CD4-positive, alpha-beta T cell (primary cell): ENCODE measurements at places on chromosomes 6 and 20. TPM values are rescaled to one million over a fixed set of nuclear protein-coding genes. Genes with fewer than 3 reads are reported as not detected.

DNA sequence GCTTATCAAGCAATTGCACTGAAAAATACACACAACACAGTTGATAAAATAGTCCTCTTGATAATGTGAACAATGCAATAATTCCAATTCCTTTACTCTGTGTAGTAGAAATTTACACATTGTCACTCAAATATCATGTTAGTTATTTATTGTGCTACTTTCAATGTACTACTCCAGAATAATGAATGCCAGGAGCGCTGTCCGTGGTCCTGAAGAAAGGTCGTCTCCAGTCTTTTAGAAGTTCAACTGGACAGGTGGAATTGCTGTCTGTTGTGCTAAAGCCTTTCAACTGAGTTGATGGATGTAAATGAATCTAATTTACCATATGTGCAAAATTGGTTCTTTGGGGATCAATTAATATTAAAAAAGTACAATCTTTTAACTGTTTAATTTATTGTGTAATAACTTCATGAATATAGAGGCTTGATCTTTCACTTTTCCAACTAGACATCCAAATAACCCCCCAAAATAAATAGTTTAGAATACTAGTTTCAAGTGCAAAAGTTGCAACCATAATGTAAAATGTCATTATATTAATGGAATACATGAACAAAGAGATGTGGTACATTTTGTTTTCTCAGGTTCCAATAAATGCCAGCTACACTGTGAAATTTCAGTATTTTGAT, 3.2 kb downstream of the GRIK2 start:
- peak; percentile 5 for DNase-seq

- no peak for DNase-seq
Observed at GRCh38 chr20:13002251-13002650, 6.5 kb upstream of the SPTLC3 start.

Gene ELOVL2
- total RNA-seq, result not detected

Gene ADGB
- total RNA-seq, result not detected

DNA sequence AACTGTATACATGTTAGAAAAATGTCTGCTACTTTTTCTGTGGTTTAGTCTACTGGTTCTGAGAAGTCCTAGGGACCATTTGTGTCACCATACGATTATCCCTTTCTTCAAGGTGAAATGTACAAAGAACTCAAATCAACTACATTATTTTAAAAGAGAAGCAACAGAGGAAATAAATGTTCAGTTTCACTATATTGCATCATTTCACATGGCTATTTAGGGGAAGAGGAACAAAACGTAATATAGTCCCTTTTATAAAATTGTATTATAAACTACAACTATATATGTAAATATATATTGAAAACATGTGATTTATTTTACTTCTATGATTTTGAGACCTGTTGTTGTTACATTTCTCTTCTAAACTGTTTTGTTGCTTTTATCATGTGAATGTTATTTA, 1308.0 kb downstream of the EPHA7 start:
- DNase-seq, result no peak

Gene GMNN
- total RNA-seq, result 10.1 TPM

- DNase-seq, result no peak
Observed at GRCh38 chr20:1209447-1210387, 6.5 kb downstream of the C20orf202 start.

Gene DDO
- not detected for total RNA-seq

Gene FNDC1
- total RNA-seq, result not detected

- DNase-seq, result no peak
Observed at GRCh38 chr20:23641936-23642751, 4.4 kb upstream of the CST3 start.

- DNase-seq, result no peak
Observed at GRCh38 chr6:34697904-34698559, 1.5 kb upstream of the ILRUN start.

Gene DACT2
- not detected for total RNA-seq

Gene PLCB4
- total RNA-seq, result not detected

DNA sequence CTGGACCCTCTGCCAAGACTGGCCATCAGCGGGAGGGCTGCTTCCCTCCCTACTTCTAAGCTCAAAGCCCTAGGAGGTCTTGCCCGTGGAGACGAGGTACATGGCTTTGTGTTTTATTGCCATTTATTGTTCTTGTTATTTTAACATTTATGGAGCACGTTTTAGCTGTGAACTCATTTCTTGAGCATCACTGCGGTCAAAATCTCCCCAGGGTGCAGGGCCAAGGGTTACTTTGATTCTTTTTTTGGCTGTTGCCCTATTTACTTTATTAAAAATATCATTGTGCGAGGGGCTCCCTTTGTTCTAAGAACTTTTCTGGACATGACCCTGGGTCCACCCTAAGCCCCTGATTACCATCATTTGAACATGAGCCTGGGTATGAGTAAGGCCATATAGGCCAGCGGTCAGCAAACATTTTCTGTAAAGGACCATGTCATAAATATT, 51.6 kb downstream of the EYA2 start:
- no peak for DNase-seq

GRCh38 chr20:10781526-10781925, 107.7 kb upstream of the JAG1 start:
- no peak for DNase-seq

Gene TULP1
- not detected for total RNA-seq

Gene FNDC11
- 1.7 TPM for total RNA-seq

DNA sequence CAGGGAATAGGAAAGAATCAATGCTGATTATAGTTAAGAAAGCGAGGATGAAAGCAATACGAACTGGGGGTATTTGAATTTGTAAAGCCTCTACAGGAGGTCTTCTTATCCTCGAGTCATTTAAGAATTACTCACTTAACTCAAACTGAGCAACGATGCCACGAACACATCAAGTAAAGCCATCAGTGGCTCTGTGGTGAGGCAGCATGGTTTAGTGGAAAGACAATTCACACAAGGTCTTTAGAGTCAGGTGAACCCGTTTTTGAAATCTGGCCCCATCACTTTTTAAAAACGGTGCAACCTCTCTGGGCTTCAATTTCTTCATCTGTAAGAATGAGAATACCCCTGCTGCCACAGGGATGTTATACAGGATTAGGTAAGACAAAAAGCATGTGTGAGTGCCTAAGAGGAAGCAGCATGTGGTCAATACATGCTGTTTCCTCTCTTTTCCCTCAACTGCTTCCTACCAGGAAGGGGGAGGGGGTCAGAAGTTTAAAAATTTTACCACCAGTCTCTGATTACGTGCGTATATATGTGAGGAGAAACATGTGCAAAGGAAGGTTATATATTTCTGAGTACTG, 162.0 kb downstream of the BTBD9 start:
- DNase-seq, result no peak

DNA sequence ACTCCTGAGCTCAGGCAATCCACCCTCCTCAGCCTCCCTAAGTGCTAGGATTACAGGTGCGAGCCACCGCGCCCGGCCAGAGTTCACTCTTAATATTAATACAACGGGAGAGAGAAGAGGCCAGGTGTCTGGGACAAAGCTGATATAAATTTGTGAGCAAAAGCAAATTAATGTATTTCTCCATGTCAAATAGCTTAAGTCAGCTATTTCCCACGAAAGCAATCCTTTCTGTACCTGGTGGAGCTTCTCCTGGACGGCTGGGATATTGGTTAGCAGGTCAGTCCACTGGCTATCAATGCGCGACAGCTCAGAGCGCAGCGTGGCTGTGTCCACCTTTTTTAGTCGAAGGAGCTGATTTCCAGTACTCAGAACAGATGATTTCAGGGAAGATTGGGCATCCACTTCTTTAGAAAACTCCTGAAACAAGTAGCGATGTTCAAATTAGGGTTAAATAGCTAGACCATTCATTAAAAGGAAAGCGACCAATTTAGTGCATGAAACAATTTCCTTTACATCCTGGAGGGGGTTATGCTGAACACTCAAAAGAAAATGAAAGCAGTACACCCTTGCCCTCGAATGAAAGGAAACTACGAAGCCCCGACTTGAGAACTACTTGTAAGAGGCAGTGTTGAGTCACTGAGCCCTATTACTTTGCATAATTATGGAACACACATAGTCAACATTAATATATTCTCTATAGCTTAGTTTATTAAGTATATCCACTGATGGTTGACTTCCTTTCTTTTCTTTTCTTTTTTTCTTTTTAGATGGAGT, 403.4 kb downstream of the SYNE1 start:
- no peak for DNase-seq

DNA sequence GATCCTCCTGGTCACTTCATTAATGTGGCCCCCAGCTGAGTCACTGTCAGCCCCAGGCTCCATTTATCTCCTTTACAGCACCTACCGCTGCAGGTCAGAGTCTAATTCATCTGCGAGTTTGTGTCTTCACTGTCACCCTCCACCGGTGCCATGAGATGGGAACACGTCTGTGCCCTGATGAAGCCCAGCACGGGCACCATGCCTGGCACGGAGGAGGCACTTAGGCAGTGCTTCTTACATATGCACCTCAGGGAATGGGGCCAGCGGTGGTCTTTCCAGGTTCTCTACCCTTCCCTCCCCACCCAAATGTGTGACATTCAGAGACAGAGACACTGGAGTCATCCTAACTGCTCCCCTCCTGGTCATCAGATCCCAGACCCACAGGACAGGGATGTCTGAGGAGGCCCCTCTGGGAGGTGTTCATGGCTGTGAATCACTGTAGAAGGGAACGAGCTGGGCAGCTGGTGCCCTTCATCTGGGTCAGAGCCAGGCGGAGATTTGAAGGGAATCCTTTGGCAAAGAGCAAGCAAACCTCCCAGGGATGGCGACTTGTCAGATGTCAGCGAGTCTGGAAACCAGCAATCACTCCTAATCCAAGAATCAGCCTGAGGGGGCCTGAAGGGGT, 364.6 kb downstream of the PREX1 start:
- DNase-seq, result no peak

Gene TOMM34
- total RNA-seq, result 5.9 TPM

Gene PMEPA1
- total RNA-seq, result 15.7 TPM

GRCh38 chr20:848193-848592, 14.7 kb downstream of the FAM110A start:
- DNase-seq, result no peak

DNA sequence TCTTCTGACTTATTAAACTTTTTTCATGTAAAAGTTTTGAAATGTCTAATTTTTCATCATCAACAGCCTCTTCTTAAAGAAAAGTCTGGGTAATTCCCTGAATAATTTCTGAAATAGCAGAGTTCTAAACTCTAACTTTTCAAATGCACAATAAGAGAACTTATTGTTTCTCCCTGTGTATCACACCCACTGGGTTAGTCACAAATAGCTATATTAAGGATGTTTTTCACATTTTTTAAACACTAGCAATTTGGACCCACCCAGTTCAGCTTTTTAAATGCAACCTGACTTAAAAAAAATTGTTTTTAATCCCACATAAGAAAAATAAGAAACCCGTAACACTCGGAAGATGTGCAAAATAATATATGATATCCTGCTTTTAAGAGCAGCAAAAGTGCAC, 61.4 kb upstream of the UTRN start:
- no peak for DNase-seq

Gene RAB23
- total RNA-seq, result 0.45 TPM

Gene LY6G6C
- total RNA-seq, result not detected

- no peak for DNase-seq
Observed at GRCh38 chr20:7174554-7174953, 407.1 kb downstream of the BMP2 start.

Gene ZHX3
- total RNA-seq, result 7.6 TPM

GRCh38 chr6:12882761-12883290, 166.3 kb downstream of the PHACTR1 start:
- no peak for DNase-seq

- no peak for DNase-seq
Observed at GRCh38 chr6:12064131-12064530, 52.0 kb downstream of the HIVEP1 start.

GRCh38 chr20:14915356-14915755, 577.9 kb upstream of the FLRT3 start:
- no peak for DNase-seq

Gene TNXB
- 9.0 TPM for total RNA-seq

Gene FOXF2
- total RNA-seq, result not detected

GRCh38 chr20:34368547-34368946, 5.5 kb downstream of the ITCH start:
- DNase-seq, result no peak

- no peak for DNase-seq
Observed at GRCh38 chr20:3994125-3994524, 21.2 kb downstream of the RNF24 start.

Gene SLC17A1
- not detected for total RNA-seq

DNA sequence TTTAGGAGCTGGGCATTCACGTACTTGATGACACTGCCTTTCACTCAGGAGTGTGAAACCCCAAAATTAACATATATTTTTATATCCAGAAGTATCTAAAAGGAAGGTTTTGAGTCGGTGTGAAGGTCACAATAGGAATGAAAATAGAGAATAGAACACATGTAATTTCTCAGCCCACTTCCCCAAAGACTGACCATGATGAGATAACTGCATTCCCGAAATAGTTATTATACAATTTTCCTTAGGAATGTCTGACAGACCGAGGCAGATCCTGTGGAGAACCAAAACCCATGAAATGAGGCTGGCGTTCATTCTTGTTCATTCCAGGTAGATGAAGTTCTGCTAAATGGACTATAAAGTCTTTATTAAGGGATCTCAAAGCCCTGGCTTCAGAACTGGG, 10.3 kb downstream of the NSFL1C start:
- DNase-seq, result no peak

GRCh38 chr6:110185879-110186278, 5.7 kb downstream of the CDC40 start:
- DNase-seq, result no peak

DNA sequence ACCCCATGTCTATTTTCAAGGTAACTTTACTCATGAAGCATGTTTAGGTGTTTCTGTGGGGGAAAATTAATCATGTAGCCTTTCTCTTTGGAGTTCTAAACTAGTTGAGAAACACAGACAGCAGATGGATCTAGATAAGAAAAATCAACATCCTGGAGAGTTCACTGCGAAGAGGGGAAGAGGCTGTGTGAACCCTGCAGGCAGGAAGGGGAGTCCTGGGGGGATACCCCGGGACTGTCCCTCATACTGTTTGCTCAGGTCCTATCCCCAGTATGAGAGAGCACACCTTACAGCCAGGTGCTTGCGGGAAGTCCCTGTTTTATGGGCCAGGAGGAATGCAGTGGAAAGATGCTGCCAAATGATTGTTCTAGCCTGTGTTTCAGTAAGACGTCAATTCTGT, 32.7 kb downstream of the CHMP4B start:
- peak; percentile 28 for DNase-seq

Gene PTPRT
- not detected for total RNA-seq

DNA sequence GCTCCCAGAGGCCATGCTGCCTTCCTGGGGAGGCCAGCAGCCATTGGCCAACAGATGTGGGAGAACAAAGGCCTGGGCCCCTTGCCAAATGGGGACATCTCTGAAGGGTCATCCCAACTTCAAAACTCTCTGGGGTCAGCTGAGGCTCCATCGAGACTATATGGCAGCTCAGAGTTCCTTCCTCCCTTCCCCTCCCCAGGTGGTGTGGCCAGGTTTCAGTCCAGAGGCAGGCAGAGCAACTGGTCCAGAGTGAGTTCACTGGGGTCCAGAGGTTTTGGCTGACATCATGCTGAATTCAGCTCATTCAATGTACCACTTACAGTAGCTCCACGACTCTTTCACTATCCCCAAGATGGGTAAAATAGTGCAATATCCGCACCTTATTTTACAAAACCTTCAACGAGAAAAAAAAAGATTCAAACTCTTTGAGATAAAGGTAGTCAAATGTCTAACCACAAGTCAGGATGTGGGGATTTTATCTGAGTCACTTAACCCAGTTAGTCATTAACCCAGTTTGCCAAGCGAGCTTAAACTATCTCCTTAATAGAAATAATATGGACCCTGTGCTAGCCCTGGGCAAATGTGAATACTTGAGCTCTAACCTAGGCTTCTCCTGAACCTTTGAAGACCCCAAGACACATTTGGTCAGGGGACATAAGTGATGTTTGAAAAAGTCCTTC, 108.4 kb upstream of the PLEKHG1 start:
- DNase-seq, result peak; percentile 56

Gene STMND1
- total RNA-seq, result not detected

Gene FAM135A
- 6.6 TPM for total RNA-seq
